ENCODE measurements at places on chromosomes 11 and 22. TPM values are rescaled to one million over a fixed set of nuclear protein-coding genes. Genes with fewer than 3 reads are reported as not detected.

DNA sequence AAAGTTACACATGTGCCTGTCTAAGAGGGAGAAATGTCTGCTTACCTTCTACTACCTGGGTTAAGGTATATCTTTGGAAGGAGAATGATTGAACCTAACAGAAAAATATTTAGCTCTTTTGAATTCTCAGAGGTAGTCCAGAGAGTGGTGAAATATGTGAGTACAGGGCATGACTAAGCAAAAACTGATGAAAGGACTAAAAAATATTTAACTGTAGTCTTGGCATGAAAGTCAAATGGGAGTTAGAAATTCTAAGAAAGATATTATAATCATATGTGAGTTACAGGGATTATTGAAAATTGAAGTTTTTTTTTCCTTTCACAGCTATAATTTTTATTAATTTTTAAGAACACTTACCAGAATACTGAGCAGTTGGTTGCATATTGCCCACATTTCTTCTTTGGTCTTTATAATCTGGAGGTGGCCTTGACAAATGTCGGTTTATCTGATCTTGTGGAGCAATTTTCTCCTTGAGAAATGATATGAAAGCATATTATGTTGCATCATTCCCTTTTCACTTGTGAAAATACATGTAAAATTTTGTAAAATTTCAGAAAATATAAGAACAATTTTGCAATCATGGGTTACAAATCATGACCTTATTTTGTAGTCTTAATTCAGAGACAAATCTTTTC is 61.4 kb upstream of the MTMR2 start:
- DNase-seq: no peak
- H3K27ac ChIP-seq: no peak overlapping the region
- H3K27me3 ChIP-seq: no peaks in the 10 kb centered on the region
- no peak overlapping the region for H3K4me3 ChIP-seq
- H3K36me3 ChIP-seq: peaks cover 45% of the 10 kb centered on the region
- H3K4me1 ChIP-seq: no peaks in the 10 kb centered on the region

DNA sequence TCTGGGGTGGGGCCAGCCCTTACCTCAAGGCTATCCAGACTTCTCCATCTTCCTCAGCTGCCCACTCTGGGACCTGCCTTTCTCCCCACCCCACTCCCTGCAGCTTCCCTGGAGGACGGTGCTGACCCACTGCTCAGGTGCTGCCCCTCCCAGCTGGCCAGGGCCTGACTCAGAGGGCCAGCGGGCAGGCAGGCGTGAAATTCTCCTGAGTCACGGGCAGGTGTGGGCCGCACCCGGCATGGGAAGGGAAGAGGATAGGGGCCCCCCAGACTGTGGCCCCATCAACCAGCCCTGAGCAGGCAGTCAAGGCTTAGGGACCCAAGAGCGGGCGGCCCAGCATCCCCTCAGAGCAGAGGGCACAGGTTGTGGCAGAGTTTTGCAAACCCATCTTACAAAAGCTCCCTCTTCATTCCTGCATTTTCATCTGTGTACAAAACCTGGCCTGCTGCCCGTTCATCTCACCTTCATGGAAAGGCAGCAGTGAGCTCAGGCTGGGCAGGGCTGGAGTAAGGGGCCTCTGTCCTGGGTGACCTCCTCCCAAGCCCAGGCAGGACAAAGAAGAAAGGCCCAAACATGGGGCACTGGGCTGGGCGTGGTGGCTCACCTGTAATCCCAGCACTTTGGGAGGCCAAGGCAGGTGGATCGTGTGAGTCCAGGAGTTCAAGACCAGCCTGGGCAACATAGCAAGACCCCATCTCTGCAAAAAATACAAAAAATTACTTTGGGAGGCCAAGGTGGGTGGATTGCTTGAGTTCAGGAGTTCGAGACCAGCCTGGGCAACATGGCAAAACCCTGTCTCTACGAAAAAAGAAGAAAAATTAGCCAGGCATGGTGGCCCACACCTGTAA is 6.1 kb downstream of the RHOD start:
- H3K27me3 ChIP-seq: no peaks in the 10 kb centered on the region
- peak overlapping the region; percentile 8 for H3K27ac ChIP-seq
- no peaks in the 10 kb centered on the region for H3K36me3 ChIP-seq

Gene P2RY6
- not detected for total RNA-seq

Gene MUC6
- 0.29 TPM for total RNA-seq
